ENCODE measurements at places on chromosomes 7 and 10. TPM values are rescaled to one million over a fixed set of nuclear protein-coding genes. Genes with fewer than 3 reads are reported as not detected.

The LRRC18 gene
- not detected for total RNA-seq

The NKX6-2 gene
- total RNA-seq = not detected

DNA sequence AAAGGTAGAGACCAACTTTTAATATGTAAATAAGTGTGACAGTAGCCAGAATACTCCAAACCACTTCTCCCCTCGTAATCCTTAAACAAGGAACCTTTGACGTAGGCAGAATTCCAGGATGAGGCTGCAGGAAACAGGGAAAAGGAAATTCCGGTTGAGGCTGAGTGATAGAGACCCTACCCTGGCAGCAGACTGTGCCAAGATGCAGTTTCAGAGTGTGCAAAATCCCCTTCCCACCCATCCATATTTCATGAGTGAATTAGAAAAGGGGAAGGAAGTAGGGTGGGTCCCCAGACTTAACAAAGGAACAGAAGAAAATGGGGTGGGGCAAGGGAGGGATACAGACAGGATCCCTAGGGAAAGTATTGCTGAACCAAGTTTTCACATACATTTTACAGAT, 143.0 kb downstream of the RAPGEF5 start:
- DNase-seq = no peak

DNA sequence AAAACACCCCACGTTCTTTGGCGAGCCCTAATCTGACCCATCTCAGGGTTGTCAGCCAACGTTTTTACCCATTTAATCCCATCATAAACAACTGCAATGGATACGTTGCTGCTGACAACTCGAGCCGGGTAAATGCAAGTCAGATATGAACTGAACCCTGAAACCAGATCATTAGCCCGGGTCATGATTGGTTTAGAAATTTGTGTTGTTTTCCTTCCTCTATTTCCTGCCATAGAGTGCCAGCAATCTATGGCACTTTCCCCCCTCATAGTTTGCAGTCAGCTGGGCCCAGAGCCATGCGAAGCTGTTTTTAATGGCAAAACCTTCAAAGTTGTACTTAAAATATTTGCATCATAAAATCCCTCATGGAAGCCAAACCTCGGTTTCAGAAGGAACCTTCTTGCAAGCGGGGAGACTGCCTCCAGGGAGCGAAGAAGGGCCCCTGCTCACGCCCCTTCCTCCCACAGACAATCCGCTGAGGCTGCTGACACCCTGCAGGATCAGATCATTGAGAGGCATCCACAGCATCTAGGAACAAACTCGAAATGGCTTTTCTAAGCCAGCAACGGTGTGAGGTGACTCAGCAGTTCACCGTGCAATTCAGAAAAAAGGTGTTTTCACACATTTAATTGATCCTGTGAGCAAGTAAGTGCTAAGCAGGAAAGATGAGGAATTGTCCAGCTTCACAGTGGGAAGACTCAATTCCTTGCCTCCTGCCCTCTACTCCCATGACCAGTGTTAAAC, 710.1 kb downstream of the PARD3 start:
- no peak for DNase-seq

DNA sequence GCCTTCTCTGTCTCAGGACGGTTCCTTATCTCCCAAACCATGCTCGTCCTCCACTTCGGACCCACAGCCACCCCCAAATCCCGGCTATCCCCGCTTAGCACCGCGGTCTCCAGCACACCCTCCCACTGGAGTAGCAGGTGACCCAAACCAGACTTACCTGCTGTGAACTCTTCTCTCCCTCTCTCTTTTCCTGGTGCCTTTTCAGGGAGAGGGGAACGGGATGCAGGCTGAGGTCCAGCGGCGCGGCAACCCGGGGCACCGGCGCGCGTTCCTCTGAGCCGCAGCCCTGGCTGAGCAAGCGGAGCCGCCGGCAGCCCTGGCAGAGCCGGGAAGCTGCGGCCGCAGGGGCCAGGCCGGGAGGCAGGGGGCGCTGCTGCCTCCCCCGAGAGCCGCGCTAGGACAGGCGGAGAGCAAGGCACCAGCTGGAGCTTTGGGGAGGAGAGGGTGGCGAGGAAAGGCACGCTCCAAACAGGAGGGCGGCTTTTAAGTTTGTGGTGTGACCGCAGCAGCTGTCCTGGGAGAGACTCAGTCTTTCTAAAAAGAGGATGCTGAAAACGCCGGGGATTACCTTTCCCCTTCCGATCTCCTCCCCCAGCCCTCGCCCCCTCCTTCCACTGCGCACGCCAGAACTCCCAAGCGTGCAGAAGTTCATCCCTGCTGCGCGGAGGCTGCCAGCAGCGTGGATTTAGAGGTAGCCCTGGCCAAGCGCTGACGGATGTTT, at the start of gene SEMA3D:
TSS of gene SEMA3D (minus strand) at position 536 of the 721 bp plus-strand sequence. CDS start 65,165 bp downstream, outside the sequence.
- DNase-seq = peak; percentile 95

- no peak for DNase-seq
These were observed 102.9 kb upstream of the AHR start for GRCh38 chr7:17195576-17195975.

GRCh38 chr7:132560825-132561529, 15.3 kb downstream of the PLXNA4 start:
- DNase-seq = peak; percentile 10

- DNase-seq = no peak
These were observed 247.4 kb downstream of the BAMBI start for GRCh38 chr10:28924717-28925116.

Data from A673 (cell line).